Right ventricle myocardium superior (tissue), 1 donor: ENCODE measurements at places on chromosomes 1 and 21. TPM values are rescaled to one million over a fixed set of nuclear protein-coding genes. Genes with fewer than 3 reads are reported as not detected.
A peak's percentile ranks its signal among the peaks of the same experiment; 100 is the strongest.

DNA sequence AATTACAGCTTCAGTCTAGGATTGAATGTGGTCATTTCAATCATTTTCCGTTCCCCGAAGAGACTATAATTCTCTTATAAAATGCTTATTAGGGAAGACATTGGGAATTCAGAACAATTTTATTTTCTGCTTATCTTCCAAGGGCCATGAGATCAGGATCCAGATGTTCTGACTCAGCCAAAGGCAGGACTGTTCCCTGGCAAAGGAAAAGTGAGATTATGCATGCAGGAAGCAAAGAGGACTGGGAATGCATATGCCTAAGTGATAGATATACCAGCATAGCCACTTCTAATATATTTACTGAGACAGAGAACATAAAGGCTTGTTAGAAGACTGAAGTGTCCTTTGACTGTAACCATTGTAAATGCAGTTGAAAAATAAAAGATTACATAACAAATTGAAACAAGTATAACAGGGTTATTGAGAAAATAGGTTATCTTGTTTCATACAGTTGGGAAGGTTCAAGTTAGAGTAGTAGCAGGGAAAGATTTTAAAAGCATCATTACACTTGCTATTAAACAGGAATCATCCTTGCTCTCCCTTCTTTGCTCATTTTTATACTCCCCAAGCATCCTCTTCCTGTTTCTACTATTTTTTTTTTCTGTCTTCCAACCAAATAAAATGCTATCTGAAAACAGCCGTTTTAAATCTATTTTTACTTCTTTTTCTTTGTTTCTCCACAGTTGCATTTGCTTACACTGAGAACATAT, 439.6 kb upstream of the ADAMTS5 start:
- no peak for DNase-seq

DNA sequence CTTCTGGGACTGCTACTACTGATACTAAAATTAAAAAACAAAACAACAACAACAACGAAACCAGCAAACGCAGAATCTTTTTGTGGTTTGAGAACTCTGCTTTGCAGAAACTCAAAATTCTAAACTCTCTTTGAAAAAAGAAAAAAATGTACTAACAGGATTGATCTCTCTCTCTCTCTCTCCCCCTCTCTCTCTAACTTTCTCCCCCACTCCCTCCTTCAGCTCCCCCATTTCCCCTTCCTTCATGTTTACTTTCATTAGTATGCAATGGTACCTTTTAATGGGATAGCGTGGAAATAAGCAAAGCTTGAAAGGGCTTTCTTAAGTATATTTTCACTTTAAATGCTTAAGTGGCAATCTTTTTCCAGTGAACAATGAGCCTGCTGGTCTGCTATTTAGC, 562.6 kb upstream of the ADGRL2 start:
- DNase-seq = no peak

- no peak for DNase-seq
Observed at GRCh38 chr1:196733091-196733970, 41.3 kb upstream of the CFHR3 start.

Gene ZNF593OS
- total RNA-seq = not detected

Gene HNRNPCL4
- not detected for total RNA-seq

DNA sequence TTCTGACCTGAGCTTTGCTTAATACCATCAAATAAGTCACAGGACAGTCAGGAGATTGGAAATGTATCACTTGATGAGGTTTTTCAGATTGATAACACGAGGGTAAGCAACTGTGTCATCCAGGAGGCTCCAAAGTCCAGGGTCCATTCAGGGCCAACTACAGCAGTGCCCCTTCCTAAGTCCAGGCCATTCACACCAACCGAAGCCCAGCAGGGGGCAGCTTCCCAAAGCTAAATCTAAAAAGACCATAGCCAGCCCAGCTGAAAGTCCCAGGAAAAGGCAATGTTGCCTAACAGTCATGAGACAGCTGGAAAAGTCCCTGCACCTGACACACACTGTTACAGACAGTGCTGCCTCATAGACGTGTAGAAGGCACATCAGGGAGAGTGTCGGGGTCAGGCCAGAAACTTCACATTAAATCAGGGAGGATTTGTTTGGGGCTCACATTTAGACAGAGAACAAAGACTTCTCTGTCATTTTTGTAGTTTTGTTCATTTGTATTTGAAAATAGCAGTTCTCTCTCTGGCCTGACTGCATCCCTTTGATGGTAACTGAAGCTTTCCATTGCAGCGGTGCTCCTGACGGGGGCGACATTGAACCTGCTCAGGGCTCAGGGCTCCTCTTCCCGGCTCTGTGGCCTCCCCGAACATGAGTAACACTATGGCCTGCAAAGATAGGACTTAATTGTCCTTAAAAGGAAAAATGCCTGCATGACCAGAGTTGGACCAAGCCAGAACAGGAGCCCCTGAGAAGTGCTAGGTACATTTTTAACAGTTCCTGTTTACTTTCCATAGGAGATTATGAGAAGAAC, 200.4 kb downstream of the NRIP1 start:
- peak; percentile 79 for DNase-seq

GRCh38 chr1:3899754-3900149, 320 bp downstream of the C1orf174 start:
- DNase-seq = no peak

- DNase-seq = no peak
Observed at GRCh38 chr1:228801068-228801467, 65.8 kb downstream of the RHOU start.

Gene SHISAL2A
- total RNA-seq = not detected

GRCh38 chr21:16821588-16821987, 691.3 kb upstream of the CXADR start:
- no peak for DNase-seq

DNA sequence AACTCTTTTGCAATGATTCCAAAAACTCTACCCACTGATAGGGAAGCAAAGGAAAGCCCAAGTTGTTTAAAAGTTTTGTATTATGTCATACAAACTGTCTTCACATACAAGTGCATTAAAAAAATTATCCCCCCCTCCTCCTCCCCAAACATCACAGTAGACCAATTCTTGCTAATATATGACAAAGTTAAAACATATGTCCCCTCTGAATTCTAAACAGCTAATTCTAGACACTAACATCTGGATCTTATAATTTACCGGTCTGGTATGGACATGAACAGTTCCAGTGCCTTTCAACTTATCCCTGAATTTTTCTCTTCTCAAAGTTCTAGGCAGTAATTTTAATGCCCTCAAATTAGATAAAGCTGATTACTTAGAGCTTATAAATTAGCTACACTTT, 13.4 kb downstream of the RIT1 start:
- no peak for DNase-seq

DNA sequence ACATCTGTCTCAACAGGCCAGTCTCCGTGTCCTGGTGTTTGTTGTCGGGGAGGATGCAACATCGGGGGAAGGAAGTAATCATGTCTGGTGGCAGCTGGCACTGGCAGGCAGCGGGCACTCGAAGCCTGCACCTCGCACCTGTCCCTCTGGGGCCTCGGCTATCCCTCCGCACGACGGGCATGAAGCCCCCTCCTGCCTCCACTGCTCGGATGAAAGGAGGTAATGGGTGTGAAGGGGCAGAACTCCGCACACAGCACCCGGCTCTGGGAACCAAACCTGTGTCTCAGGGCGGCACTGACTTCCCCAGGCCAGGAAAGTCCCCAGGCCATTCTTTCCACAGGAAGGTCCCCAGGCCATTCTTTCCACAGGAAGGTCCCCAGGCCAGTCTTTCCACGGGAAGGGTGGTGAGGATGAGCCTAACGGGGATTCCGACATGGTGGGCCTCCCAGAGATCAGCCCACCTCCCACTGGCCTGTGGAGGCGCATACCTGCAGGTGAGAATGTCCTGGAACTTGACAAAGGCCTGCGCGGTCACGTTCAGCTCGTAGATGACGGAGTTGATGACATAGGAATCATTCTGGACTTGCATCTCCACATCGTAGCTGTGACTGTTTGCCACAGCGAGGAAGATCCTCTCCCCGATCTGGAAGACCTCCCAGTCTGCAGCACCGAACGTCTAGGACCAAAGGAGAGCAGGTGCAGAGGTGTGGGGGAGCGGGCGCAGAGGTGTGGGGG, 31.1 kb downstream of the KRTAP10-1 start:
- DNase-seq = peak; percentile 22

GRCh38 chr21:46357684-46358425, 33.9 kb downstream of the PCNT start:
- DNase-seq = peak; percentile 16

GRCh38 chr1:119924948-119925898, 28.9 kb upstream of the ADAM30 start:
- DNase-seq = no peak

Gene OLIG2
- not detected for total RNA-seq

Gene KRTAP12-3
- not detected for total RNA-seq

GRCh38 chr1:70426154-70427131, 15.4 kb downstream of the CTH start:
- DNase-seq = no peak

Gene ZMYND12
- 0.78 TPM for total RNA-seq

GRCh38 chr1:2573250-2573920, 13.2 kb upstream of the PRXL2B start:
- DNase-seq = no peak

Gene OR2L2
- total RNA-seq = not detected

DNA sequence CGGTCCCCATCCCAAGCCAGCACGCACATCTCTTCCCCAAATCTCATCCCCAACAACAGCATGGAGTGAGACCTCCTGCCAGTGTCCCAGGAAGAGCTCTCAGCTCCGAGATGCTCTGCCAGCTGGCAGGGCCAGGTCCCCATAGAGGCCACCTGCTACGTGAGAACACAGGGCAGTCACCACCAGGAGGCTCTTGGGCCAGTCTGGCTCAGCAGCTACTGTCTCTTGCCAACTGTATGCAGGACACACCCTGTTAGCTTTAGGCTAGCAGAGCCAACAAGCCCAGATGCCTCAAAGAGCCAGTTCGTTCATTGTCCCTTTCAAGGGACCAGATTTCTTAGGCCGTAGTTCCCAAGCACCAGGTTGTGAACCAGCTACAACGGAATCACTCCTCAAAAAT, 36.9 kb downstream of the FBXO2 start:
- no peak for DNase-seq

GRCh38 chr1:89995598-89996449, 914 bp downstream of the ZNF326 start:
- DNase-seq = no peak

DNA sequence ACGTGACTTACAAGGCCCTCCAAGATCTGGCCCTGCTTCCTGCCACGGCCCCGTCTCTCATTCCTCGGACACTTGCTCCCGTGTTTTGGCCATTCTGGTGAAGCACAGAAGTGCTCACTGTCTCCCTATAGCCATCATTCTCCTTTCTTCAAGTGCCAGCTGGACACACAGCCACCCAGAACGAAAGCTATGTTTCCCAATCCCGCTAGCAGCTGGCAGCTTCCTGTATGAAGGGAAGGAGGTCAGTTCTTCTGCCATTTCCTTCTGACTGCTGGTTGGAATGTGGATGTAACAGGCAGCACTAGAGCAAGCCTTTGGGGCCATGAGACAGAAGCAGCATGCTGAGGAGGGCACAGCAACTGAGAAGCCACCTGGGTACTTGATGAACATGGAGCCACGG, 82.8 kb downstream of the TGFBR3 start:
- no peak for DNase-seq

Gene GRIK3
- 0.91 TPM for total RNA-seq

Gene AGT
- total RNA-seq = 56.2 TPM

Gene DIO1
- total RNA-seq = not detected

DNA sequence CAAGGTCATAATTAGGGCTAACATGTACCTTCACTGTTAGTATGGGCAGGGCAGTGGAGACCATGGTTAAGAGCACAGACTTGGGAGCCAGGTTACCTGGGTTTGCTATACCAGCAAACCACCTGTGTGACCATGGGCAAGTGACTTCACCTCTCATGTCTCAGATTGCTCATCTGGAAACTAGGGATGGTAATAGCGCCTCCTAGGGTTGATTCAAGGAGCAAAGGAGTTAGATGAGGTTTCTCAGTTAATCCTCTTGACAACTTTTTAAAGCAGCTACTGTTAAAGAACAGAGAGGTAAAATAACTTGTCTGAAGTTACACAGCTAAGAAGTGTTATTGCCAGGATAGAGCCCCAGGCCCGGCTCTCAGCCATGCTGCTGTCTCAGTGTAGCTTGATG, 790 bp upstream of the MATN1 start:
- DNase-seq = no peak

DNA sequence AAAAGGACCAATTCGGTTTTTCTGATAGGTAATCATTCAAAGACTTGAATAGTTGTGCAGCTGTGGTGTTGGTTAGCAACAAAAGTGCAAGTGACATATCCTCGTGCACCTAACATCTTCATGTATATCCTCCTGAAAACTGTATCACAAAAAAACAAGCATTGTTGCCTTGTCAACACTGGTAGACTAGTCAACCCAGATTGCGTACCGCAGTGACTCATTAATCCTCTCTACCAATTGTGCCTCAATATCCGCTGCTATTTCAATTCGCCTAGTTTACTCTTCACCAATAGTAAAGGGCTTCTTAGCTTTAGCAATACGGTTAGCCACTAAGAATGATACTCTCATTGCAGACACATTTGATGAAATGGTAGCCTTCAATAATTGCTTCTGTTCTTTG, 3.5 kb downstream of the HHAT start:
- DNase-seq = no peak

GRCh38 chr1:5856246-5856815, 135.9 kb downstream of the NPHP4 start:
- DNase-seq = no peak

DNA sequence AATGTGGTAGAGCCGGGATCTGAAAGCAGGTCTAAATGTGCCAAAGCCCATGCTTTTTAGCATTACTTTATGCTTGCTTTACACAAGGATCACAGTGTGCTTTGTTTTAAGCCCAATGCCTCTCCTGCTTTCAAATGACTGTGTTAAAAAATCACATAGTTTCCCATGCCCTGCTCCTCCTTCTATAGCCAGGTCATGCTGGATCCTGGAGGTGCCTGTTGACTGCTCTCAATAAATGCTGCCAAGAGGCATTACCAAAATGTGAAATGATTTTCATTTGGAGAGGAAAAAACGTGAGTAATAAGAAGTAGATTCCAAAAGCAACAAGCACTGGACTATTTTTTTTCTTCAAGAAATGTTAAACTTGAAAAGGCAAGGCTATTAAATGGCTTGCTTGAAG, 420.7 kb upstream of the USP24 start:
- no peak for DNase-seq

GRCh38 chr1:54836594-54836993, 35.5 kb upstream of the TTC22 start:
- no peak for DNase-seq

DNA sequence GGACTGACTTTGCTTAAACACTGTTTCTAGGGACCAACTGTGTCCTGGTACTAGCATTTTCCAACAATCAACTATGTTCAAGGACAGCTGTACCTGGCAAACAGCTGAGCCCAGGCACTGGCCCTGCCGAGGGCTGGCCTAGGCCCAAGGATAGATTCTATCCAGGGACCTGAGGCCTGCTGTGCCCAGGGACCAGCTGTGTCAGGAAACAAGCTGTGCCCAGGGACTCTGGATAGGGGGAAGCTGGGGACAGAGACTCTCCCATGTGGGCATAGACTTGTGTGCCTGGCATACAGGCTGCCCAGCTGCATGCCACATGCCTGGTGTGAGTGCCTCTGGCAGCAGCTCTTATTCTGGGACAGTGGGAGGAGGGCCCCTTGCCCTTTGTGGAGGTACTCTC, 38.1 kb upstream of the POU3F1 start:
- peak; percentile 71 for DNase-seq
